ENCODE measurements at places on chromosomes 6 and 20. TPM values are rescaled to one million over a fixed set of nuclear protein-coding genes. Genes with fewer than 3 reads are reported as not detected.

GRCh38 chr6:140535511-140535910 lies 1161.1 kb upstream of the CITED2 start:
- DNase-seq = no peak

DNA sequence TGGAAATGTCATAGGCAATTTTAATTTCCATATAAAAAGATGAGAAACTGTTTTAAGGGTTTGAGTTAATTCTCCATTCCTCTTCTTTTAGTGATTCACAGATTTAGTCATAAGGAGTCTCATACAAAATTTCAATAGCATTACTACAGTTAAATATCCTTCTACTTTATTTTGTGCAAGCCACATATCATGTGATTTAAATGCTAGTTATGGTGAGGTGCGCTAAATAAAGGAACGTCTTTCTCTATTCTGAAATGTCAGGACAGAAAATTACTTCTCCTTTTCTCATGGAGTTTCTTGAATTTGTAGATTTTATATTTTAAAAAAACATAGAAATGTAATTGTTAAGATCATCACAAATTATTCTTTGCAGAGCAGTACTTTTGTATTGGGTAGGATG lies 50.0 kb upstream of the SUPT3H start:
- DNase-seq = no peak

Gene SPATS1
- not detected for total RNA-seq

- no peak for DNase-seq
Measured at GRCh38 chr6:20092071-20092566, 120.2 kb downstream of the MBOAT1 start.

DNA sequence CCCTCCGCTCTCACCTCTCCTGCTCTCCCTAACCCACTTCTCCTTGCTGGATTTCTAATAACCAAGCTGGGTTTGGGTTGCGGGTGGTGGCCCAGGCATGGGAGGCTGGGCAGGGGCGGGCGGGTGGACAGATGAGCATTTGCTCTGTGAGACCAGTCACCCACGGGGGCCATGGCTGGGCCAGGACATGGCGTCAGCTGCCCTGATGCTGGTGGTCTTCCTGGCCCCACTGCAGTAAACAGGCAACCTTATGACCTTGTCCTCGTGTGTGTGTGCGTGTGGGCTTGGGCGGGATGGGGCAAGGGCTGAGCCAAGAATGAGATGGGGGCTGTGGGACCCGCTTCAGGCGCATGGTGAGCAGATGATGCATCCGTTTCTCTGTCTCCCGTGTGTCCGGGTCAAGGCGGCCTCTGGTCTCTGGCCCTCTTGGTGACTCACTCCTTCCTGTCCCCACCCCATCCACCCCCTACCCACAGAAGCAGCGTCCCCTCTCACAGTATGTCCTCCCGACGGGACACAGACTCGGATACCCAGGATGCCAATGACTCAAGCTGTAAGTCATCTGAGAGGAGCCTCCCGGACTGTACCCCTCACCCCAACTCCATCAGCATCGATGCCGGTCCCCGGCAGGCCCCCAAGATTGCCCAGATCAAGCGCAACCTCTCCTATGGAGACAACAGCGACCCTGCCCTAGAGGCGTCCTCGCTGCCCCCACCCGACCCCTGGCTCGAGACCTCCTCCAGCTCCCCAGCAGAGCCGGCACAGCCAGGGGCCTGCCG lies 41.4 kb upstream of the MYL9 start:
- no peak for DNase-seq

Gene HLA-DRB5
- total RNA-seq = 5.8 TPM

DNA sequence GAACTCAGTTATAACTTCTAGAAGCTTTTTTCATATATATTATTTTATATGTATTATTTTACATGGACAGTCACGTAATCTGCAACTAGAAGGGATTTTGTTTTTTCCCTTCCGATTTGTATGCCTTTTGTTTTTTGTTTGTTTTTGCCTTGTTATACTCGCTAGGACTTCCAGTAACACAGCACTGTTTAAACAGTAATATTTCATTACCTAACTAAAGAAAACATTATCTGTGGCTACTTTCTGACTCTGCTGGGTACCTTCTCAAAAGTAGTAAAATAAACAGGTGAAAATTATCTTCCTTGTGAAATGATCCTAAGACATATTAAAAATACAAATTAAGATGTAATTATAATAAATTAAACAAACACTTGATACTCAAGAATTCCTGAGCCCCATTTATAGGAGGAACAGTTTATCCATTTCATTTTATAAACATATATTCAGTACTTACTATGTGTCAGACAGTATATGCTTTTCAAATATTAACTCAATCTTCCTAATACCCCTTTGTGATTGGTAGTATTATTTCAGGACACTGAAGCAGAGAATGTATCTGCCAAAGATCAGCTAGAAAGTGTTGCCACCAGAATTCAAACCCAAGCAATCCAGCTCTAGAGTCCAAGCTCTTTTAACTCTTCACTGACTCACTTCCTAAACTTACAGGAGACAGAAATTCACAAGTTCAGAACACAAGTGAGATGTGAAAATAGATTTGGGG lies 65.3 kb downstream of the MAP3K5 start:
- no peak for DNase-seq

Measured in heart right ventricle (tissue), 16 donors.